ENCODE measurements at places on chromosomes 4 and X.

DNA sequence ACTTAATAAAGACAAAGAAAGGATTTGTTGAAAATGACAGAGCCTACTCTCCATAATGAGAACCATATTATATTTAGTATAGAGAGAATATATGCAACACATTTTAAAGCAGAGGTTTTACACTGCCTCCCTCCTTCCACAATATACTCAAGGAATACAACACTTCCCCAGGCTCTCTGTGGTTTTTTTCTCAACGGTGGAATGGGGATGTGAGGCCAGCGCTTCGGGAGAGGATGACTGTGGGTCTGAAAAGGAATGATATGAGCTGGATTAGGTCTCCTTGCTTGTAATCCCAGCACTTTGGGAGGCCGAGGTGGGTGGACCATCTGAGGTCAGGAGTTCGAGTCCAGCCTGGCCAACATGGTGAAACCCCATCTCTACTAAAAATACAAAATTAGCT, 348.7 kb upstream of the KLF3 start:
- DNase-seq, result no peak

DNA sequence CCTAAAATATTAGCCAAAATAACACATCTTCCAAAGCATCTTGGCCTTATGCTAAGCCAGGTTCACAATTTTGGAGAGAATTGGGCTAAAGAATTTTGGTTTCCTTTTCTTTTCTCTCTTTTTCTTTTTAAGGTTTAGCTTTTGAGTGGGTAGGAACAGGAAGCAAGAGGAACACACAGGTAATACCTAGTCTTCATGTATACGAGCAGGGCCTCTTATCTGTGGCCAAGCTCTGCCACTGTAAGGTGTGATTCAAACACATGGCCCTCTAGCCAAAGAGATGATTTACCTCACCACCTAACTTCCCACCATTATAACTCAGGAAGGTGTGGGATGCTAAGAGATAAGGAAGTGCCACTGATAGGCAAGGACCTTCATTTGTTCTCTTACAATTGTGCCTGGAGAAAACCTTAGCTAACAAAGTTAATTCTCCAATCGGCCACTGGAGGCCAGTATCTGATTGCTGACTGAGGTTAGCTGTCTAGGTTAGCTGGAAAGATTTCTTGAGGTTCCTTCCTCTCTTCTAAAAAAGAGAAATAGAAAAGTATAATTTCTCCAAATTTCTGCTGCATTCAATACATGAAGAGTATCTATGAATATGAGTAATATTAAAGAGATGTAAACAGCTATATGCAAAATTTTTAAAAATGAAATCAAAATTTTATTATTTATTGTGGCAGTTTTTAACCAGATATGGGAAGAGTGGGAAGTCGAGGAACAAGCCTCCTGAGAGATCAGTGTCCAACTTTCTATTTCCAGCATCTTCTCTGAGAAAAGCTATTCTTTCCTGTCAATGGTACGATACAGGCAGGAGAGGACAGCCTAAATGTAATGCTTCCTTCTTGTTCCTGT, 30.1 kb upstream of the BBS7 start:
- peak; percentile 54 for DNase-seq

GRCh38 chr4:26573389-26573794, 10.5 kb upstream of the TBC1D19 start:
- DNase-seq, result peak; percentile 95

- DNase-seq, result peak; percentile 7
Measured at GRCh38 chr4:145217349-145217748, 37.0 kb upstream of the OTUD4 start.

DNA sequence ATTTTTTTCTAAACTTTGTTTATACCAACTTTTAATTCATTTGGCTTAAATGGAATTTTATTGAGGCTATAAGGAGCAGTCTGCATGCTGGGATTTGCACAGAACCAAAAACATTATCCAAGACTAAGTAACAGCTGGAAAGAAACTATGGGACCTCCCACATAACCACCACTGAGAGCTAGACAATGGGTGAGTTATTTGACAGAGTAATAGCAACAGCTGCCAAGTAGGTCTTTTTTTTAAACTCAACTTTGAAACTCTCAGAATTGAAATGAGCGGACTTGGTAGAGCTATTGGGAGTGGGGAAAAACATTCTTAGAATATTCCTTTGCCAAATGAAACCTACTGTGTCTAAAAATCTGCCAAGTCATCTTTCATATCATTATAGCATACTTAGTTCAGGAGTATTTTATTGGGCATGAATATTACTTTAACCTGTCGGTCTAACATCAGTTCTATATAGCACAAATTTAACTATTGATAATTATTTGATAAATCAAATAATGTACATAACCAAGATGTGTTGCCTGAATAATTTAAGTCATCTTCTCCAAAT, 1428.0 kb downstream of the PCDH7 start:
- DNase-seq, result peak; percentile 37

DNA sequence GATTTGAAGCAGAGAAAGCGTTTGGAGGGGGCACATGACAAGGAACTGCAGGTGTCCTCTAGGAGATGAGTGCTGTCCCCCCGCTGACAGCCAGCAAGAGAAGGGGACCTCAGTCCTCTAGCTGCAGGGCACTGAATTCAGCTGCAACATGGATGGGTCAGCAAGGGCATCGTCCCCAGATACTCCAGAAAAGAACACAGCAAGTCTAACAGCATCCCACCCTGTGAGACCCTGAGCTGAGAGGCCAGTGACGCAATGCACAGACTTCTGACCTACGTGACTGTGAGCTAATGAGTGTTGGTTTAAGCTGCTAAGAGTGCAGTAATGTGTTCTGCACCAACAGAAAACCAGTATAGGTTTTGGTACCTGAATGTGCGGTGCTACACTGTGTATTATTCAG, 11.6 kb upstream of the CENPVL2 start:
- no peak for DNase-seq

Measured in renal cortical epithelial cell (primary cell).